WTC11 (cell line): ENCODE measurements at places on chromosomes 11 and 22. TPM values are rescaled to one million over a fixed set of nuclear protein-coding genes. Genes with fewer than 3 reads are reported as not detected.
A peak's percentile ranks its signal among the peaks of the same experiment; 100 is the strongest.

GRCh38 chr22:39482768-39483167, 19.3 kb upstream of the MIEF1 start:
- H3K4me3 ChIP-seq = no peak overlapping the region
- no peaks in the 10 kb centered on the region; the same call in 1 of the 2 replicates for H3K27me3 ChIP-seq
- H3K4me1 ChIP-seq = no peaks in the 10 kb centered on the region
- no peak for DNase-seq
- no peak overlapping the region for H3K27ac ChIP-seq

- H3K27me3 ChIP-seq = peaks cover 5% of the 10 kb centered on the region; the same call in 1 of the 2 replicates
- DNase-seq = no peak
- peak within 1 kb of the TSS; percentile 97 for H3K27ac ChIP-seq
- H3K36me3 ChIP-seq = no peaks in the 10 kb centered on the region
- H3K4me3 ChIP-seq = peak within 1 kb of the TSS; percentile 88
- H3K4me1 ChIP-seq = peaks cover 48% of the 10 kb centered on the region
Measured at GRCh38 chr11:68312117-68312779, at the start of gene LRP5. Gene LRP5 (plus strand): TSS chr11:68312591. CDS start chr11:68312715, 124 bp downstream.

The ARHGEF17 gene
- 16.5 to 18.2 TPM (median 16.9 TPM) in 3 replicates for total RNA-seq

GRCh38 chr11:75334402-75334891, 17.0 kb downstream of the ARRB1 start:
- no peak overlapping the region for H3K4me3 ChIP-seq
- peaks cover 98% of the 10 kb centered on the region for H3K4me1 ChIP-seq
- peaks cover 7% of the 10 kb centered on the region; the same call in 1 of the 2 replicates for H3K36me3 ChIP-seq
- no peaks in the 10 kb centered on the region for H3K27me3 ChIP-seq

The LIMK2 gene
- total RNA-seq = 33.1 to 42.8 TPM (median 33.6 TPM) in 3 replicates

The PRR33 gene
- total RNA-seq = not detected in 3 replicates

DNA sequence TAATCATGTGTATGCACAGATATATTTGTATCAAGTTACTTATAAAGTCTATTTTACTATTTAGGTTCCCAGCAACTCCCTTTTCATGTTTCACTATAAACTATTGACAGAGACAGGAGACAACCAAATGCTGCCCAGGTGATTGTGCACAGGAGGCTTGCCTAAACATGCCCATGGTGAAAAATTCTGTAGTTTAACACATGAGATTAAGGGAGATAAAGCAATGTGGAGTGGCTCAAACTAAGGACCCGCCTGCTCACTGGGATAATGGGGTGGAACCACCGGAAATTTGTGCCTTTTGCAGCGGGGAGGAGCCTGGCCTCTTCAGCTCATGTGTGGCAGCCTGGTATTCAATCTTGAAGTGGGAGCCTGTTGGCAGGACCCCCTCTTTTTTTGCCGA, 459.5 kb upstream of the CNTN5 start:
- no peak for DNase-seq
- H3K27ac ChIP-seq = no peak overlapping the region; the same call in 1 of the 2 replicates
- H3K27me3 ChIP-seq = no peaks in the 10 kb centered on the region
- peaks cover 15% of the 10 kb centered on the region for H3K4me1 ChIP-seq

The PNPLA5 gene
- total RNA-seq = 5.3 to 5.9 TPM (median 5.3 TPM) in 3 replicates

GRCh38 chr11:2303627-2304505, 2.1 kb downstream of the TSPAN32 start:
- no peak overlapping the region for H3K4me3 ChIP-seq
- peaks cover 4% of the 10 kb centered on the region for H3K4me1 ChIP-seq

DNA sequence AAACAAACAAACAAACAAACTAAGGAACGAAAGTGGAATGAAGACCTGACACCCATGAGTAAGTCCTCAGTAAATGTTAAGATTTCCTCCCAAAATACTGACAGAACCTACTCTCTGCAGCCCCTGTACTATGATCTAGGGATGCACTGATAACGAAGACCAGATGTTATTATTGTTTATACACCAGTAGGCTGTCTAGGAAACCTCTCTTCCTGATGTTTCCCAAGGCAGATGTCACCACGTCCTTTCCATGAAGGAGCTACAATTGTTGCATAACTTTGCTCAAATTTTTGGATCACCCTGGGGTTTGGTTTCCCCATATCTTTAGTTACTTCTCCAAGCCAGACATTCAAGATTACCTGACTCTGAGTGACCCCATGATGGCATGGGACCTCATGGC, 340.7 kb downstream of the MIAT start:
- DNase-seq = no peak
- no peaks in the 10 kb centered on the region for H3K36me3 ChIP-seq
- H3K4me1 ChIP-seq = peaks cover 15% of the 10 kb centered on the region
- H3K27me3 ChIP-seq = peaks cover 3% of the 10 kb centered on the region
- no peak overlapping the region for H3K27ac ChIP-seq
- no peak overlapping the region for H3K4me3 ChIP-seq
